ENCODE measurements at places on chromosomes 3 and 15.

DNA sequence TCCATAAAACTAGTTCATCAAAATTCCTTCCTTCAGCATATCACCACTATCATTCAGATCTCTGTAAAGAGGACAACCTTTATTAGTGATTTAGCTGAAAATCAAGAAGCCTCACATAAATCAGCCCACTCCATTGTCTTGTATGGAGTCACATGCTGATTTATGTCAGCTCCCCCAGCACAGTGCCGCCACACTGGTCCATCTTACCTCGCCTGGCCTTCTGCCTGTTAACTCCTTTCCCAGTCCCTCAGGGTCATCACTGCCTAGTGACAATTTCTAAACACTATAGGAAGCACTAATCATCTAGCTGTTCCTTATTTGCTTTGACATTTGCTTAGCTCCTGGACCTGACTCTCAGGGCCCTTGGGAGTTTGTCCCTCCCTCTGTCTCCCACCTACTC lies 75.4 kb downstream of the PLCL2 start:
- no peak for DNase-seq

GRCh38 chr3:140931016-140931454 lies 10.6 kb upstream of the SLC25A36 start:
- no peak for DNase-seq

DNA sequence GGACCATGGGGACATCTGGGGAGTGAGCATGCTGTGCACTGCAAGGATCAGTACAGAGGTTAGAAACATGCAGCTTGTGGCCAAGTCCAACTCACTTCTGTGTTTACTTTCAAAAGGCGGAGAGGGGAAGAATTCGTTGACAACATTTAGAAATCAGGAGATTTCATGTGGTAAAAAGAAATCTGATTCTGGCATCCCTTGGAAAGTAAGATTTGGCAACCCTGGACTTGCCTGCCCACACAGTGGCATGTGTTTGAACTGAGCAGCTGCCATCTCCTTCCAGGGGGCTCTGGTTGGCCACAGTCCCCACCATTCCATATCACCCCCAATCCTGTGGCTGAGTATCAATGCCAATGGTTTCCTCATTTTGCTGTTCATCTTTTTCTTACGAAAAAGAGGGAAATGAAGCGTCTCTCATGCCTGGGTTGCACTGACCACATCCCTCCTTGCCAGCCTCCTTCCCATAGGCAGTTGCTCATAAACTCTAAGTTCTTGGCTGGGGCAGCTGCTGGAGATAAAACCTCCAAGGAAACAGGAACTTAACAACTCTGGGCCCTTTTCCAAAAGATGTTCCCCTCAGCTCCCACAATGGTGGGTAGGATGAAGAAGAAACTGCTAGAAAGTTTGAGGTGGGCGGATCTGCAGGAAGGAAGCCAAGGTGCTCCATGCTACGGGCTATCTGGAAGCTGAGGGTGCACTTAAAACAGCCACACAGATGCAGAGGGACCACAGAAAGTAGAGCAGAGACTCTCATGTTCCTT lies 29.2 kb downstream of the SLC6A11 start:
- no peak for DNase-seq

DNA sequence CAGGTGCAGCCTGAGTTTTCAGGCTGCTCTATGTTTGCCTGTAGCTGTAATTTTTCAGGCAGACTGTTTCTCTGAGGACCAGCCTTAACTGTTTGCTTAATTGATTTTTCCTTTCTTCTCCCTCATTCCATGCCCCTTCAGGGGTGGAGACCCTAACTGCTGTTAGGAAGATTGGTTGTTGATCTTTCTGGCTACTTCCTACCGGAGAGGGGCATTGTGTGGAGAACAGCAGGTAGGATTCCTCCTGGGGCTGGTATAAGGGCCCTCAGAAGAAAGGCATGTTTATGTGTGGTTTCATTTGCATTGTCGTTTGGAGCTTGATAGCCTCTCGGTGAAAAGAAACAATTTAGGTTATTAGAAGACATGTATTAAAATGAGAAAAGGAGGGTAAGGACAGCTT lies 56.9 kb upstream of the GOLGA6L2 start:
- DNase-seq: no peak

DNA sequence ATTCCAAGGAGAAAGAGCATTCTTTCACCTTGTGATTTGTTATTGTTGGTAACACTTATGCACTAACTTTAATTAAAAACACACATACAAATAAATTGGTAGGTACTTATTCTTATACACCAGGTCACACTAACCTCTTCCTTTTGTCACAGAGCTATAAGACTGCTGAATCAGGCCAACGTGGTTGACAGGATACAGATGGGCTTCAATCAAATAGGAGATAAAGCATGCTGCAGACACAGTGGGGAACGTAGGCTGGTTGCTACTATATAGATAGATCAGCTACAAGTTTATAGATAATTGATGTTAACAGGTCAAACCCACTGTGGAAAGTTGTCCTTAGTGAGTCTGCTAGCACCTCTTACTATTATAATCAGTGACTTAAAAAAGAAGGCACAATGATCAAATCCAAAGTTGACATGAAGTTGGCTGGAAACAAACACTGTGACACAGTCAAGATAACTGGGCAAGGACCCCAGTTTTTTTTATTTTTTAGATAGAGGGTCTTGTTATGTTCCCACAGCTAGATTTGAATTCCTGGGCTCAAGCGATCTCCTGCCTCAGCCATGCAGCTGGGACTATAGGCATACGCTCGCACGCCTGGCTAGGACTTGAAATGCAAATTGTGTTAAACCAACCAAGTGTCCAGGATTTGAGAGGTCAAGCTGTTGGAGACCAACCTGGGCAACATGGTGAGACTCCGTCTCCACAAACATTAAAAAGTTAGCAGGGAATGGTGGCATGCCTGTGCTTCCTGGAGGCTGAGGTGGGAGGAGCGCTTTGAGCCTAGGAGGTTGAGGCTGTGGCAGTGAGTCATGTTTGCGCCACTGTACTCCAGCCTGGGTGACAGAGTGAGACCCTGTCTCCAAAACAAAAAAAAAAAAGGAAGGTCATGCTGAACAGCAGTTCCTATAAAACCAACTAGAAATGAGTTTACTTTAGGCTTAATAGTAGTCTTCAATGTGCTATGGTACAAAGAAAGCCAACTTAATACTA lies 97.9 kb upstream of the MEX3B start:
- no peak for DNase-seq

DNA sequence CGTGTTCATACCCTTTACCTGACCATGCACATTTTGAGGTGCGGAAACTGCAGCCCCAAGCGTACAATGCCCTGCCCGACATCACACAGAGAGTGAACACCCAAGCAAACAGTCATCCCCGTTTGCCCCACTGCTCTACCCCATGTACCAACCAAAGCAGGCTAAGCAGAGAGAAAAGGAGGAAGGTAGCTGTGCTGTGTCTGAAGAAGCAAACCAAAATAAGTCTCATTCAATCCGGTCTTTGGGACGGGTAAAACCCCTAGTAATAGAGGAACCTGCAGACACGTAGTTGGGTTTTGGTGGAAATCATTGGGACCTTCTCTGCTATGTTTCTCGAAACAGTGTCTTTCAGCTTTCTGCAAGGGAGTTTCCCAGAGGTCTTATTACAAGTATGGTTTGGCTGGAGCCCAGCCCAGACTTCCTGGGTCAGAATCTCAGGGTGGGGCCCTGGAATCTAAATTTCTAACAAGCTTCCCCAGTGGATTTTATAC lies 164.6 kb upstream of the HES1 start:
- no peak for DNase-seq

GRCh38 chr15:56168394-56168793 lies 75.3 kb downstream of the RFX7 start:
- no peak for DNase-seq

- no peak for DNase-seq
These were observed 92.3 kb upstream of the ADAMTSL3 start for GRCh38 chr15:83561661-83562060.

GRCh38 chr15:68309024-68309423 lies 31.5 kb downstream of the FEM1B start:
- DNase-seq: no peak

DNA sequence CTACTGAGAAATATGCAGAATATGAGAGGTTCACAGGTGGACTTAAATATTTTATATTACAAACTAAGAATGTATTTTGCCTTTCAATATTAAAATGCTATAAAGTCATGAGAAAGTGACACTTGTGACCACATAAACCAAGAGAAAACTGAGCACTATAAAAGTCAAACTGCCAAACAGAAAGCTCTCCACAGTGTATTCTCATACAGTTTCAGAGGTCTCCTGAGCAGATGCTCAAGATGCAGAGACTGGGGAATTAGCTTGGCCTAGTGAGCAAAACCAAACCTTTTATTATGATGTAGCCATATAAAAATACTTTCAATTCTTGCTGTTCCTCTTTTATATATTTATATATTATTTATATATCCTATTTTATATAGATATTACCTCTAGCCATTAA lies 227.8 kb downstream of the TBC1D5 start:
- no peak for DNase-seq

- DNase-seq: no peak
These were observed 41.7 kb downstream of the SOX2 start for GRCh38 chr3:181753391-181753790.

DNA sequence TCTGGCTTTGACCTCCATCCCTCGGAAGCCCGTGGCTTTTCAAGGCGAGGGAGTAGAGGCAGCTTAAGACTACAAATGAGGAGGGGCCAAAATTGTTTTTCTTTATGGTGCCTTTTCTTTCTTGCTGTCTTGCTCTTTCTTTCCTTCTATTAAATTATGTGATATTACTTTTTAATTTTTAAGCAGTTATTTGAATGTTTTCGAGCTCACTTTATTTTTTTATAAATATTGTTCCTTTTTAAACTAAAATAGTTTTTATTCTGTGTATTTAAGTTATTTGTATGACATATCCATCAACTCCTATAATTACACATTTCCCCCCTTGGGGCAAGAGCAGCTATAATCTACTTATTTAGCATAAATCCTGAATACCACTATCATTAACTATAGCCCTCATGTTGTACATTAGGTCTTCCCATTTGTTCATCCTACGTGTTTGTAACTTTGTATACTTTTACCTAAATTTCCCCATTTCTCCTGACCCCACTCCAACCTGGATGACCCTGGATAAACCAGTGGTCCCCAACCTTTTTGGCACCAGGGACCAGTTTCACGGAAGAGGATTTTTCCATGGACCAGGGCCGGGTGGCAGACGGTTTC lies 622 bp upstream of the PLSCR1 start:
- no peak for DNase-seq

DNA sequence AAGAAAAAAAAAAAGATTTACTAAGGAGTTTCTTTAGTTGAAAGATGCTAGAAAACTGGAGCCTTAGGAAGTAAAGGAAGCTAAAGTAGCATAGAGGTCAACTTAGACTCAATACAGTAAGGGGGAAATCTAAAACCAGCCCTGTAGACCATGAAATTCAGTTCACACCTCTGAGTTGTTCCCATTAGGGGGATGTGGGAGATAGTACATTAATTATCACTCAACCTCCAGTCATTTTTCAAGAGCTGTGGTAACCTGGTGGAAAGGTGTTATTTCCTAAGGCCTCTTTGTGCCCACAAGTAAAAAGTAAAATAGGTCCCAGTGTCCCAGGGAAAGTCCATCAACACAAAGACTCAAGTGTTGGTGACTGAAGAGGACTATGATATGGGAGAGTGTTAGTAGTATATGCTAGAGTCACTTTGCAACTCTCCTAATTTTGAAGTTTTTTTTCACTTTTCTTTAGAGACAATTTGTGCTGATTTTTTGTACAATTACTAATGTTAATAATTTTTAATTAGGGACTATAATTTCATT lies 1274.4 kb upstream of the EPHA6 start:
- no peak for DNase-seq

DNA sequence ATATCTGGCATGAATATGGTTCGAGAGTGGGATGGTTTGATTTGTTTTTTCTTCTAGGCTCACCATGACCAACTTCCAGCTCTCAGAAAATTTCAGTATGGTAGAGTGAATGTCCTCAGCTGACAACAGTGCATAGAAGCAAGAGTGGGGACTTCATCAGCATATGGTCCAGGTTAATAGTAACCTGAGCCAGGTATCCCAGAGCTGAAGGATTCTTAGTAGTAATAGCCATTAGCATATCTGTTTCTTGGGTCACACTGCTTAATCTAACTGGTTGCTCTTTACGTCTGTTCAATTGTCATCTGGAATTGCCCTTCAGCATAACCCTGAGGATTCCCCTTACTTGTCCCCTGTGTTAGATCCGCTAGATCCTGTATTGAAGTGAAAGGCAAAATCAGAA lies 151.8 kb downstream of the GMNC start:
- DNase-seq: no peak

GRCh38 chr15:85582131-85583079 lies 202.0 kb downstream of the AKAP13 start:
- no peak for DNase-seq

GRCh38 chr3:38022301-38022700 lies 7.1 kb downstream of the PLCD1 start:
- no peak for DNase-seq

DNA sequence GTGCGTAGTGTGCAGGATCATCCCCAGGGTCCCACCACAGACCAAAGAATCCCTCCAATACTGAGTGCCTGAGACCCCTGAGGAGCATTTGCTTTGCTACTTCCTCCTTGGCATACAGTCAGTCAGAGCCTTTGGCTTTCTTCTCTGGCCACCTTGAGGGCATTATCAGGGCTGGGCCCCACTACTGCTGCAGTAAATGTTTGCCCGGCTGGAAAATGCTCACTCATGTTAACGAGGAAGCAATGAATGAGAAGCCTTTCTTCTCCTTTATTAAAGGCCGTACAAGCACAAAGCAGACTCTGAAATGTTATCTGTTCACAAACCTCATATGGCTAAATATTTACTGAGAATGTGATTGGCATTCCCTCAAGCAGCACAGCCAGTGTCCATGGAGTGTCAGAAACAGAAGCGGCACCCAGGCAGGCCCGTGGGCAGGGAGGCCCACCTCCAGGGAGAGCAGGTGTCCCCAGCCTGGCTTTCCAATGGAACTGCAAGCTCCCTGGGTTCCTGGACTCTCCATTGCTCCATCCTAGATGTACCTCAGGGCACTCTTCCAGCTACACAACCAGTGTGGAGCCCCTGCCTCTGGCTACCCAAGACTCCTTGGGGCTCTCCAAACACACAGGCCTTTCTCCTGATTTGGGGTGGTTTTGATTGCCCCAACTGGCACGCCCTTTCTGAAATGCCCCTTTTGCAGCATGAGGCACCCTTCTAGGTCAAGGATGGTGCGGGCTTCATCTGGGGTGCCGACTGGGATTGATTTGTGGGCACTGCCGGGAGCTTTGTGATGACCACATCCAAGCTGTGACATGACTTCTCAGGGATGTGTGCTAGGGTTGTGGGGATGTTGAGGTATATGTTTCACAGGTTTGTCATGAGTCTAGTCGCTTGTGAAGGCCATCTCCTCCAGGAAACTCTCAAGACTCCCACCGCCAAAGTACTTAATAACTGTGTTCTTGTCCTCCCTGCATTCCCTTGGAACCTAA lies 195.6 kb downstream of the FAM43A start:
- DNase-seq: no peak

GRCh38 chr15:70071799-70072198 lies 25.9 kb downstream of the TLE3 start:
- no peak for DNase-seq

- DNase-seq: no peak
These were observed 29.3 kb downstream of the CTSH start for GRCh38 chr15:78915341-78916087.
